ENCODE measurements at places on chromosomes 1 and 21.

- no peak for DNase-seq
These were observed 455.6 kb upstream of the ZP4 start for GRCh38 chr1:238346340-238346739.

DNA sequence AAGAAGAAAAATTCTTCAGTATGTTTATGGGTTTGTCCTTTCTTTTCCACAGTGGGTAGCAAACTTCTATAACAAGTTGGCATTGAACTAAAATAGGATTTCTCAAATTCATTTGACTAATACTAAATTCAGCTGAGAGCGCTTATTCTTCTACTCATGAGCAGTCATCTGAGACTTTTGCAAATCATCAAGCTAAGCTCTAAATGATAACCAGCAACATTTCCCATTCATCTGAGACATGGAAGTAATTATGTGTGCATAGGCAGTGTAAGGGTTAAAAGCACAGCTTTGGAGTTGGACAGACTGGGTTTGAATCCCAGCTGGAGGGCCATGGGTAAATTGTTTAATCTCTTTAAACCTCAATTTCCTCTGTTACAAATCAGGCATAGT lies 18.3 kb upstream of the CNR2 start:
- DNase-seq = no peak

DNA sequence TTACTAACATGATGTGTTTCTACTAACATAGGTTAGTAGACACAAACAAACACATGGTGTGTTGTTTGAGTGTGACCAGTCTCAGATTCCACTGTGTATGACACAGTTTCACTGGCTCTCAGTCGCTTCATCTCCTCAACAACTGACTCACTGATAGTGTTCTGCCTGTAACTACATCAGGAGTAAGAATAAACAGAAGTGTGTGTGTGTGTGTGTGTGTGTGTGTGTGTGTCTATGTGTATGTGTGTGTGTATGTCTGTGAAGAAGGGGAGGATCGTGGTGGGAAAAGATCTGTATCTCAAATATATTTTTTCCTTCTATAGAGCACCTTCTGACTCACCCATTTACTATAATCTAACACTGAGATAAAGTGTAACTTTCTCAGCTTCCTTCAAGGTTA lies 391.0 kb downstream of the PTPRC start:
- DNase-seq = no peak

DNA sequence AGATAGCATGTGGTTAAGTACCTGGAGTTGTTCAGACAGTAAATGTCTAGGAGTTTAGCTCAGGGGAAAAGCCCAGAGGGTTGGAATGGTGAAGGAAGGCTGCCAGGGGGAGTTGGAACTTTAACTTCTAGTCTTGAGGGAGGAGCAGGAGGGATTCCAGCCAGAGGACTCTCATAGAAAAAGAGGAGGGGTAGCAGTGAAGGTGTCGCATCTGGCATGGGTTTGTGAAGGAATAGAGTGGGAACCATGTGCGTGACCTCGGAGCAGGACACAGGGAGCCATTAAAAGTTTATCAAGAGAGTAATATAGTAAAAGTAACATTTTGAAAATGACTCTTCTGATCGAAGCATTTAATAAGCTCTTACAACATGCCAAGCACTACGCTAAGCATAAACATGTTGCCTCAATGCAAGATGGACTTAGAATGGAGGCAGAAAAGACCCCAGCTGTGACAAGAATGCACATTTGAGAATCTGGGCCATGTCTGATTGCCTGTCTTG lies 632.4 kb upstream of the CAMK1G start:
- DNase-seq = no peak

GRCh38 chr1:204431310-204432184 lies 19.9 kb upstream of the PPP1R15B start:
- peak; percentile 96 for DNase-seq

DNA sequence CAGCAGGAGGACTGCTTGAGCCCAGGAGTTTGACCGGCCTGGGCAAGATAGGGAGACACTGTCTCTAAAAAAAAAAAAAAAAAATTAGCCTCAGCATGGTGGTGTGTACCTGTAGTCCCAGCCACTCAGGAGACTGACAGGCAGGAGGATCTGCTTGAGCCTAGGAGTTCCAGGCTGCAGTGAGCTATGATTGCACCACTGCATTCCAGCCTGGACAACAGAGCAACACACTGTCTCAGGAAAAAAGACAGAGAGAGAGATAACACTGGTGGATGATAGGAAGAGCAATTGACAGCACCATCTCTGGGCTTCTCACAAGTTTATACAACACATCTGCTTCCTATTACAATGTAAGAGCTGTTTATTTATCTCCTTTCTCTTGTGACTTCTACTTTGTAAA lies 2.4 kb upstream of the RNU11 start:
- DNase-seq = no peak

GRCh38 chr1:74586253-74586897 lies 74.0 kb upstream of the LRRC53 start:
- no peak for DNase-seq

- no peak for DNase-seq
These were observed 138.5 kb upstream of the ZNHIT6 start for GRCh38 chr1:85846706-85847105.

DNA sequence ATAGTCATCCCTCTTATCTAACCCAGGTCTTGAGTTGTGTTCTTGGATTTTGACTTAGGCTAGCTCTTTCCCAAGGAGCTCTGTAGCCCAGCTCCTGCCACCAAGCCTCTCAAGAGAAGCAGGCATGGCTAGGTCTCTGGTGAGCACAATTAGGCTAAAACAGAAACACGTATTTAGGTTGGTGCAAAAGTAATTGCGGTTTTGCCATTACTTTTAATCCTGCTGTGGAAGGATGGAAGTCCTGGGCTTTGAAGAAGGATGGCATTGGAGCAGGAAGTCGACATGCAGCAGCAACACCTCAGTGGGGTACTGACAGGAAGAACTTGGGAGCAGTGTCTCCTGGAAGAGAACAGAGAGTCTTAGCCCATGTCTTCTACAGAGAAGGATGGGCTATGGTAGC lies 80.0 kb upstream of the CCDC190 start:
- DNase-seq = no peak

DNA sequence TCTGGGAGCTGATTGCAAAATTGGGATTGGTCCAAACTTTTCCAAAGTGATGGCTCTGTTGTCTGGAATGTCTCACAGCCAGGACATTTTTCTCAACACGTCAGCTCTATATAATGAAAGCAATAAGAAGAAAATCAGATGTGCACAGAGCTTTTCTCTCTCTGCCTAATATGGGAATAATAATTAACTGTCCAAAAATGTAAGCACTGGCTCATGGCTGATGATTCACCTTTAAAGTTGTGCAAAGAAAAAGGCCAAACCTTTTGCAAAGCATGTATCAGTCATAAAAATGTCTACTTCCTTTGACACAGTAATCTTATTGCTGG lies 30.4 kb downstream of the ZNF281 start:
- no peak for DNase-seq

DNA sequence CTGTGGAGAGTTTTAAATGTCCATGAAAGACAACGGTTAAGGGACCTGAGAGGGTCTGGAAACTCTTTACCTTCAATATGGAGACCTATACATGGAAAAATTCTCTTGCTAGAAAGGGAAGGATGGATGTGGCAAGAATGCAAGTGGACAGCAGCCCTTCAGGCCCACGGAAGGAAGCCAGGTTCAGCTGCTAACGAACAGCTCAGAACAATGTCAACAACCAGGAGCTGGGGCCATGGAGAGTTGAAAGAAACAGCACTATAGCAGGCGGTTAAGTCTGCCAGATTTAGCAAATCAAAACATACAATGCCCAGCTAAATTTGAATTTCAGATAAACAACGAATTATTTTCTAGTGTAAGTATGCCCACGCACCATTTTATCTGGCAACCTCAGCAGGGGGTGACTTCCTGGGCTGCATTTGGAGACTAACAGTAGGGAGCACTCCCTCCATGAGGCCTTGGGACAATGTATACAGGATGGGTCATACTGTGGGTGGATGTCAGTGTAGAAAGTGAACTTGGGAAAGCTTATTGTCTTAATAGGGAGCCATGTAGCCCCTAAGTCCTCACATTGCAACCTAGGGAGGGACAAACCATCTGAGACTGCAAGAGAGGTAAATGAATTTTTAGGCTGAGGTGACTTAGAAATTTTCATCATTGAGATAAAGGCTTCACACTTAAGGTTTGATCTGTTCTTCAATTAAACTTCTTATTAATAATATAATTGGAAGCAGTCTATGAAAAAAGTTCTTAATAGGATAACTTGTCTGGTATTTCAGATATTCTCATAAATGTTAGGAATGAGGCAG lies 7.8 kb upstream of the H3-3A start:
- DNase-seq = no peak

DNA sequence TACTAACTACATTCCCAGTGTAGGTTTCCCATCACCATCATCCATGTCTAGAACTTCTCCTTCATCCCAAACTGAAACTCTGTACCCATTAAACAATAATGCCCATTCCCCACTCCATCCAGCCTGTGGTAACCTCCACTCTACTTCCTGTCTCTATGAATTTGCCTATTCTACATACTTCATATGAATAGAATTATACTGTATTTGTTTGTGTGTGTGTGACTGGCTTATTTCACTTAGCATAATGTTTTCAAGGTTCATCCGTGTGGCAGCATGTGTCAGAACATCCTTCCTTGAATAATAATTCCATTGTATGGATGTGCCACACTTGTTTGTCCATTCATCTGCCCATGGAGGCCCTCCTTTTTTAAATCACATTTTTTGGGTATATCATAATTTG lies 35.7 kb downstream of the ATP2B4 start:
- no peak for DNase-seq

DNA sequence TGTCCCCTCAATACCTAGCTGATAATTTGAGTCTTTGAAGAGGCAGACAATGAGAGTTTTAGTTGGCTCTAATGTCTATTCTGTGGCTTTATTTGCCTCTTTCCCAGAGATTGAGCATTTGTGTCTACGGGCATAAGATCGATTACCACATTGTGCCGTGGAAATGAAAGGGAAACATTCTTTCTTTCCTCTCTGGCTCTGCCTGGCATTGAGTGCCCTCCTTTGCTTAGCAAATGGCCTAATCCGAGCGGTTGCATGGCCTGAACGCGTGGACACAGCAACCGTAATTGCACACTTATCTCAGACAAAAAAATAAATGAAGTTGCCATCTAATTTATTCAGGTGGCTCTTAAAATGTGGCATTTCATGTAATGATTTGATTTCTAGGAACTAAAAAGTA lies 247.9 kb downstream of the ADGRL2 start:
- DNase-seq = no peak

- DNase-seq = peak; percentile 88
These were observed 3.5 kb upstream of the RIMS3 start for GRCh38 chr1:40668769-40669525.

DNA sequence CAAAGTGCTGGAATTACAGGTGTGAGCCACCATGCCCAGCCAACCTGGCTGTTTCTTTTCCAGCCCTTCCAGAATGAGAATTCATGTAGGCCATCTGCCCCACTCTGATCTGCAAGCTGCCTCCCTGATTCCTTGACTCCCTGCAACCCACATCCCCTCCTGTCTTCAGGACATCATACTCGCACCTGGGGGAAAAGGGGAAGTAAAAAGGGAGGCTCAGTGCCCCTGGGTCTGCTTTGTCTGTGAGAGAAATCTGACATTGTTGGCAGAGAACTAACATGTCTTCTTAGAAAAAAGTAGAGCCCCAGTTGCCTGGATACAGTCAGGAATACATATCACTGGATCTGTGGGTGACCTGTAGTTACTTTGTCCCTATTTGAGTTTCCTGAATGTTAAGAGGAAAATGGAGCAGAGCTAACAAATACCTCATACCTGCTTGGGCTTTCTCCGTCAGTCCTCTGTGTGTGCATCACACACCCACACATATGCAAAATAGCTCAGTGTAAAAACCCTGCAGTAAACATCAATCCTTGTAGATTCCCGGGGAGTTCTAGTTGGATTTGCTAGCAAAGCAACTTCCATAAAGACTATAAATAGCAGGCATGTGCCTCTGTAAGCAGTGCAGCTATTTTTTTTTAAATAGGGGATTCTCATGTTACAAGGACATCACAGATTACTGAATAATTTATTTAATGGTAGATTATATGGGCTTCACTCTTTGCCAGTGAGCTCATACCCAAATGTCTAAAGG lies 62.9 kb downstream of the TEX35 start:
- no peak for DNase-seq

Measured in mucosa of descending colon (tissue), 3 donors.